ENCODE measurements at places on chromosomes 7 and 10.

DNA sequence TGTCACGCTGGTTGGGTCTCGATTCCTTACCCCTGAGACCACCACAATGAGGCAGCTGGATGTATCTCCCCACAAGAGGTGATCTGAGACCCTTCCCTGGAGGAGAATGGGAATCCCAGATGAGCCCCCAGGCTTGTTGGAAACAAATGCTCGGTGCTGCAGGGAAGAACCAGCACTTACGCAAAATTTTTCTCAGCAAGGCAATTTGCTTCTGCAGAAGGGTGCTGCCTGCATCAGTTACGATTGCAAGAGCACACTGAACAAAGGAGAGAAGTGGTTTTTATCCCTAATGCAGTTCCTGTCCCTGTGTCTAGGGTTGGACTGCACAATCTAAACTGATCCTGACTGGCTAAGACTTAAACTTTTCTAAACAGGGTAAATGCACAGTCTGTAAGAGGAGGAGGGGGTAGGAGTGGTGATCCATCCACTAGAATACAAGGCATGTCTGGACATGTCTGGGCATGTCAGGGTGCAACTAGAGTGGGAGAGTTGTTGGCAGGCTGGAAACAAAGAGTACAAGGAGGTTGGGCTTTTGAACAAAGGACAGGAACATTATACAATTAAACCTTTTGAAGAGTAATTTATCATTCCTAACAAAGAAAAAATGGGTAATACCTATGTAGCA, 114.9 kb upstream of the FAM3C start:
- DNase-seq = no peak

DNA sequence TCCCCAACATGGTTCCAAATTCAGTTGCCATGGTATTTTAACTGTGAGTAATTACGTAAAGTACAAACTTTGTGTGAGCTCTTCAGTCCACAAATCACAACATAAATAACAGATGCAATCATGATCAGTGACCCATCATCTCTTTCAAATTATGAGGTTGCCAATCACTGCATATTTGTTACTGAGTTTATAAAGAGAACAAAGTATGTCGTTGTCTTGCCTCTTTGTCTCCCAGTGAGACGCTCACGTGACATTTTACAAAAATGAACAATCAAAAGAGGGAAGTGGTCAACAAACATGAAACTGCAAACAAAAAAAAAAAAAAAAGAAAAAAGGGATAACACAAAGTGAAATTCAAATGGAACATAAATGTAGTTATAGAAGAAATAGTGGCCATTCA, 122.7 kb upstream of the PDSS1 start:
- no peak for DNase-seq

GRCh38 chr7:111650456-111650999, 88.2 kb upstream of the IMMP2L start:
- no peak for DNase-seq

DNA sequence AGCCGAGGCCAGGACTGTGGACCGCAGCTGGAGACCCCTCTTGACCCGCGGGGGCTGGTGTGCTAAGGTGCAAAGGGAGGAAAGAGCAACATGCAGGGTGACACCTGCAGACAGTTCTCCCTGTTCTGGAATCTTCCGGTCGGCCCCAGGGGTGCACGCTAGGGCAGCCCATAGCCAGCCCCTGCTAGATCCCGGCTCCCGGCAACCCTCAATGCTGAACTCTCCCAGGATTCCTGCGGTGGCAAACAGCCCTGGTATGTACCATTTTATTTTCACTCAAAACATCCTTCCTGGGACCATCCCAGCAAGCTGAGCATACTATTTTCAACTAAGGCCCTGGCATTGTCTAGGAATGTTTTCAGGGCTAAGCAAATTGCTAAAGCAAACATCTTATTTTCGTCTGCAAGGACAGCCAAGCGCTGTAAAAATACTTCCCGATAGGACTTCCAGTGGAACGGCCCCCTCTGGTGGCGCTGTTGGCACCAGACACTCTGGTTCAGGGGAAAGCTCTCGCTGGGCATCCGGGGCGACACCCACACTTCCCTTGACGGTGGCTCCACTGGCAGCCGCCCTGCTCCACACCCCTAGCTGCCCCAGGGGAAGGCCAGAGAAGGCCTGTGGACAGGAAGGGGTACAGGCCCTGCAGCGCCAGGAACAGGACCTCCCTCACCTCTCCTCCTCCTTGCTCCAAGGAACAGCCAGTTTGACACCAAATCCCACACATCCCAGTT, 99.4 kb downstream of the CTBP2 start:
- DNase-seq = no peak

- no peak for DNase-seq
These were observed 378.0 kb upstream of the PODXL start for GRCh38 chr7:131934452-131934851.

- no peak for DNase-seq
These were observed 103.3 kb downstream of the CLEC2L start for GRCh38 chr7:139626817-139627216.

- no peak for DNase-seq
These were observed 13.4 kb downstream of the P4HA1 start for GRCh38 chr10:73083221-73083620.

- DNase-seq = no peak
These were observed 278.7 kb downstream of the SDK1 start for GRCh38 chr7:3579638-3580219.

- no peak for DNase-seq
These were observed 238.0 kb upstream of the PPP2R2D start for GRCh38 chr10:131662851-131663250.

GRCh38 chr7:142894985-142895593, 9.5 kb upstream of the TRPV6 start:
- no peak for DNase-seq

DNA sequence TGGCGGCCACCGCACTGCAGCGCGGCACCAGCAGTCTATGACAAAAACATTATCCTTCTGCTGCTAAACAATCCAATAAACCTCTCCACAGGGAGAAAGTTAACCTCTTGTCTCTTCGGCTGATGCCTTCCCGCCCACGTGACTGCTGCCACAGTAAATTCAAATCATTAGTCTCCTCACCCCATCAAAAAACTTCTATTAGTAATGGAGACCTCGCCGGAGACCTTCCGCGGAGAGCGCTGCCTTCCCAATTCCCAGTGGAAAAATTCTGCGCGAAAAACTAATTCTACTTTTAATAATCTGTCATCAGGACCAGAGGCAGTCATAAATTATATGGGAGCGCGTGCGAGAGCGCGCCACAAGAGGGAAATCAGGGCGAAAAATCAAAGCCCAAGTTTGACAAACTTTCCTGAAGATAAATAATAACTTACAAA, 90.0 kb upstream of the PAX2 start:
- no peak for DNase-seq

DNA sequence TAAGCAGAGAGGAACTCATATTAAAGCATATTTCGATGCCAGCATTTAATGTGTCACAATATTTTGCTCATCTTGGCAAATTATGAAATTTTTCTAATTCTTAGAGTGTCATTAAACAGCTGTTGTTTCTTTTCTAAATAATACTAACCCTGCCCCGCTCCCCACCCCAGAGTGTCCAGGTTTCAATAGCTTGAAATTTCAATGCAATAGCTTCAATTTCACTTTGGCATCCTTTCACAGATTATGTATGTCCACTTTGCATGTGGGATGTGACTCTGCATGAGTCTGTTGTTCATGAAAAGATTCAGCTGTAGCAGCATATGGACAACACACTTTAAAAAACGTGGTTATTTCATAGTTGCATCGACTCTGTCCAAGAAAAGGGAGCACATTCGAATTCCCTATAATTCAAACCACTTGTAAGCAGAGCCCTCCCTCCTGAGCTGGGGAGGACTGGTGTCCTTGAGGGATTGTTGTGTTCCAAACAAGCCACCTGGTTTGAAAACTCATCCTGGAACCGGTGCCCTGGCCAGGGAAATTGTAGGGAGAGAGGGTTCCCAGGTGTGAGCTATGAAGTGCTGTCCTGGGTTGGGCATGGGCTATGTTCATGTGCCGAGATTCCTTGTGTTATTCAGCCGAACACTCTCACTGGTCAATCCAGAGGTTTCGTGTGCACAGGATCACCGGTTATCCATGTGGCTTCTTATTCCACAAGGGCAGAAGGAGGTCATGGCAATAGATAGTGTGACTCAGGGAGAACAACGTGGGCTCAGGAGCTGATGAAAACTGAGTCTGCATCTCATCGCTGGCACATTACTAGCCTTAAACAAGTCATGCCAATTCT, 64.6 kb upstream of the CREB5 start:
- DNase-seq = no peak

DNA sequence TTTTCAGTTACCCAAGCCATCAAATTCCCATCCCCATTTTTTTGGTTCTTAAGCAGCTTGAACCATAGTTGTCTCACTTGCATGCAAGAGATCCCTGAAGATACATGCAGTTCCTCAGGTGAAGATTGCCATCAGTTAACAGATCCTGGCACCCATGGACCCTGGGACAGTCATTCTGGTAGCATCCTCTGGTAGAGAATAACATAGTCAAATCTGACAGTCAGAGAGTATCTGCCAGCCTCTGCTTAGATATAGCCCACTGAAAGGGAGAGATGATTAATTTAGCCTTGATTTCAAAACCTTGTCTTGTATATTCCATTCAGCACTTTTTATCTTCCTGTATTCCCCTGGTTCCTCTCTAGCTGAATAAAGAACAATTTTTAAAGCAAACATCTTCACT, 280.4 kb downstream of the KCNMA1 start:
- DNase-seq = no peak

GRCh38 chr7:389911-390601, 100.1 kb downstream of the FOXL3 start:
- DNase-seq = no peak

DNA sequence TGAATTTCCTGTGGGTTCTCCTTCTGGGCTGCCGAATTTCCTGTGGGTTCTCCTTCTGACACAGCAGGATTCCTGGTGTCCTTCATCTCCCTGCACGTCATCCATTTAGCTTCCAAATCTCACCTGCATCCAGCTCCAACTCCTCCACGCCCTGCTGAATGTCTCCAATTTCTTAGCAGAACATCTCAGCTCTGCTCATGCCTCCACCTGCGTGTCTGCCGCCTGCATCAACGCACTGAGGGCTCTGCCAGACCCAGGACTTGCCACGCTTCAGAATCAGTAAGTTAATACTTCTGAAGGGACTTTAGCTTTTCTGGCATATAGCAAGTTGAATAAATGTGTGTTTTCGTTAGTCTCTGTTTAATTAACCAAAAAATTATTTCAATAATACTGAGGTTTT, 31.1 kb upstream of the VIPR2 start:
- DNase-seq = no peak

DNA sequence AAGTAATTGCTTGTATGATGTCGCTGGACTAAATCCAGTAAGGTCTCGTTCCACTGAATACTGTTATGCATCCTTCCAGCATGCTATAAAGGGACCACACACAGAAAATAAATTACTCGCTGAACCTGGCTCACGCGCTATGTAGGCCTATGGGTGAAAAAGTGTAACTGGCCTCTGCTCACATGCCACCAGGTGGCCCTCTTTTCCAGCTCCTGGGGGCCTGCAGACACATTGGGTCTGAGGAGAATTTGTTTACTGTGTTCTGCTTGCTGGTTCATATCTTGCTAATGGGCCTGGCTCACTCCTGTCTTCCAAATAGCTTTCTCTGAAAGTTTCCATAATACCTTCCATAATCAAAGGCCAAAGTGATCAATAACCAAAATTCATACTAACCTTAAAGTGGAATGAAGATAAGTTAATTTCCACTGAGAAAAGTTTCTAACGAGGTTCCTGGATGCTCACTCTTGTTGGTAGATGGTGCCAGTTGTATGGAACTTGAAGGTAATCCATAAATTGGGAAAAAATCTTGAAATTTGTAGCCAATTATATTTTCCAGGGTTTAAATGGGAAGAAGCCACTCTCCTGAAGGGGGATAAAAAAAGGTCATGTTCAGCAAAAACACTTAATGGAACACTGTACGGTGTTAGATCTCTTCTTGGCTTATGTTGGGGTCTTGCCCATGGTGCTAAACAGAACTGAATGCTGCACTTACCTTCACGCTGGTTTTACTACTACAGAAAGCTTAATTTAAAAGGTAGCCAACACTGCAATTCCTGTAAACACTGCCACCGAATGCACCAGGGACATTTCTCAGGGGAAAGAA, 27.0 kb upstream of the ZPBP start:
- DNase-seq = no peak

- DNase-seq = no peak
These were observed 15.7 kb upstream of the RELN start for GRCh38 chr7:104005197-104005596.

- DNase-seq = no peak
These were observed 134.2 kb upstream of the NEBL start for GRCh38 chr10:21031232-21031795.

DNA sequence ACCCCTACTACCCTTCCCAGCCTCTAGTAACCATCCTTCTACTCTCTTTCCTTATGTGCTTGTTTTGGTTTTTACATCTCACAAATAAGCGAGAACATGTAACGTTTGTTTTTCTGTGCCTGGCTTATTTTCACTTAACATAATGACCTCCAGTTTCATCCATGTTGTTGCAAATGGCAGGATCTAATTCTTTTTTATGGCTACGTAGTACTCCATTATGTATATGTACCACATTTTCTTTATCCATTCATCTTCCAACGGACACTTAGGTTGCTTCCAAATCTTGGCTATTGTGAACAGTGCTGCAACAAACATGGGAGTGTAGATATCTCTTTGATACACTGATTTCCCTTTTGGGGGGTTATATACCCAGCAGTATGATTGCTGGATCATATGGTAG, 33.6 kb upstream of the SLC26A4 start:
- no peak for DNase-seq

- DNase-seq = no peak
These were observed 102.5 kb downstream of the COL26A1 start for GRCh38 chr7:101465131-101465530.

DNA sequence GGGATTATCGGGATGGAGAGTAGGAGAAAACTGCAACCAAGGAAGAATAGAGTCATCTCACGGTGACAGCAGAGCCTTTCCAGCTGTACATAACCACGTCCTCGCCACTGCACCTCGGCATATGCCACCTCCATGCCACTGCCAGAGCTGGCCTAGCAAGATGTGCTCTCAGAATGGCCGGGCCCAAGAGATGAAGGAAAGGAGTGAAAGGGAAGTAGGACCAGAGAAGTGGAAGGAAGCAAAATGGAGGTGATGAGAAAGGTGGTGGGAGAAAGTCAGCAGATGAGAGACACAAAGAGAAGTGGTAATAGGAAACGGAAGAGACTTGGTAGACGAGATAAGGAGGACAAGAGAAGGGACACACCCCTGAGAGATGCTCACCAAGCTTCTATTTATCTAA, 8.0 kb upstream of the CALU start:
- DNase-seq = no peak

DNA sequence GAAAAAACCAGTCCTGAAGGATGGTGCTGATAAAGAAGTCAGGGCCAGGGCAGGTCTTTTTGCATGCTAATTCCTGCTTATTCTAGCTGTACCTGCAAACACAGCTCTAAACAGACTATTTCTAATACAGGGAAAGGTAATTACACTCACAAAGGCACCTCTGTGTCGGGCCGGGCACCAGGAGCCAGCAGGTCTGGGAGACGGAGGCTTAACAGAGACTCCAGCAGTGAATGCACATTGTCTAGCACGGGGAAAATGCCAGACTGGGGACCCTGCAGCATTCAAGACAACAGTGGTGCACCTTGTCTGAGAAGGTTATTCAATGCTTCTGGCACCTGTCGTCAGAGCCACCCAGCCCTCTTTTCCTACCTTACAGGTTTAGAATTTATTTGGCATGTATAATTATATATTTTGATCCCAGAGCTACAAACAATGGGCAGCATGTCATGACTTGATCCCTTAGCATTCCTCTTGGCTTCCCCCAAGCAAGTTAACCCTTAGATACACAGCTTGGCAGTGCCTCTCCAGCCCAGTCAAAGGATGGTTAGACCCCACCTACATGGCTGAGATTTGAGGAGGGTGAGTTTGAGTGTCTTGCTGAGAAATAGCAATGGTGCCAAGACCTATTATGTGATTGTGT, 185.2 kb downstream of the SLC25A13 start:
- DNase-seq = no peak

All from activated gamma-delta T cell treated with anti-CD3 and anti-CD28 coated beads, Interleukin-2, amount 50 U/mL, for 16 hours (primary cell).